NCI-H526 (cell line): ENCODE measurements at places on chromosomes 4 and X.

DNA sequence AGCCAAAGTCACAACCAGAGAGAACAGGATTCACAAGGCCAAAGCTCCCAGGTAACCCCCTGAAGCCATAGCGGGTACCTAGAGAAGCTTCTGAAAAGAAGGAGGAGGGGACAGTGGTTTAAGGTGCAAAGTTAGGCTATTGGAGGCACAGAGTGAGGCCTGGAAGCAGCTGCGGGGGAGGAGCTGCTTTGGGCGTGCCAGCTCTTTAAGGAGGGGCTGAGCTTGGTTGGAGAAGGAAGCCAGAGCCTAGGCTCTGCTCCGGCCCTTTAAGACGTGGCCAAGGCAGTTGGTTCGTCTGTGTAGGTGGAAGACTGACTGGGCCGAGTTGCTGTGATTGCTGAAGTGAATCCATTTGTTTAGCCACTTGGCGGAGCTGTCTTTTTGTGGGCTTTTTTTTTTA, 1.5 kb downstream of the KLF8 start:
- DNase-seq = no peak

- no peak for DNase-seq
Measured at GRCh38 chr4:92215476-92215875, 88.3 kb upstream of the GRID2 start.

DNA sequence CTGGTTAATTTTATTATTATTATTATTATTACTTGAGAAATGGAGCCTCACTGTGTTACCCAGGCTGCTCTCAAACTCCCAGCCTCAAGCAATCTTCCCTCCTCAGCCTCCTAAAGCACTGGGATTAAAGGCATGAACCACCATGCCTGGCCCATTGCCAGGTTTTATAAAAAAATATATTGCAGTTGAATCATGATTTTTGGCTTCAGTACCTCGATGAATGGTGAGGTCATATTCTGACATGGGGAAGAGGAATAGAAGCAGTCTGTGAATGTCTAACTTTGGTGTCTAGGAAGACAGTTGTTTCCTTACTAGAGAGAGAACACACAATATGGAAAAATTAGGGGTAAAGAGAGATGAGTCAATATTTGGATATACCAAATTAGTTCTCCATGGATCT, 32.0 kb downstream of the CCSER1 start:
- no peak for DNase-seq

- no peak for DNase-seq
Measured at GRCh38 chr4:148827781-148828180, 385.6 kb upstream of the NR3C2 start.

DNA sequence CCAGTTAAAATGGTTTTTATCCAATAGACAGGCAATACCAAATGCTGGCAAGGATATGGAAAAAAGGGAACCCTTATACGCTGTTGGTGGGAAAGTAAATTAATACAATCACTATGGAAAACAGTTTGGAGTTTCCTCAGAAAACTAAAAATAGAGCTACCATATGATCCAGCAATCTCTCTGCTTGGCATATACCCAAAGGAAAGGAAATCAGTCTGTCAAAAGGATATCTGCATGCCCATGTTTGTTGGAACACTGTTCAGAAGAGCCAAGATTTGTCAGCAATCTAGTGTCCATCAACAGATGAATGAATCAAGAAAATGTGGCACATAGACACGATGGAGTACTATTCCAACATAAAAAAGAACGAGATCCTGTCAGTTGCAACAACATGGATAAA, 91.0 kb upstream of the SH3RF1 start:
- DNase-seq = no peak

DNA sequence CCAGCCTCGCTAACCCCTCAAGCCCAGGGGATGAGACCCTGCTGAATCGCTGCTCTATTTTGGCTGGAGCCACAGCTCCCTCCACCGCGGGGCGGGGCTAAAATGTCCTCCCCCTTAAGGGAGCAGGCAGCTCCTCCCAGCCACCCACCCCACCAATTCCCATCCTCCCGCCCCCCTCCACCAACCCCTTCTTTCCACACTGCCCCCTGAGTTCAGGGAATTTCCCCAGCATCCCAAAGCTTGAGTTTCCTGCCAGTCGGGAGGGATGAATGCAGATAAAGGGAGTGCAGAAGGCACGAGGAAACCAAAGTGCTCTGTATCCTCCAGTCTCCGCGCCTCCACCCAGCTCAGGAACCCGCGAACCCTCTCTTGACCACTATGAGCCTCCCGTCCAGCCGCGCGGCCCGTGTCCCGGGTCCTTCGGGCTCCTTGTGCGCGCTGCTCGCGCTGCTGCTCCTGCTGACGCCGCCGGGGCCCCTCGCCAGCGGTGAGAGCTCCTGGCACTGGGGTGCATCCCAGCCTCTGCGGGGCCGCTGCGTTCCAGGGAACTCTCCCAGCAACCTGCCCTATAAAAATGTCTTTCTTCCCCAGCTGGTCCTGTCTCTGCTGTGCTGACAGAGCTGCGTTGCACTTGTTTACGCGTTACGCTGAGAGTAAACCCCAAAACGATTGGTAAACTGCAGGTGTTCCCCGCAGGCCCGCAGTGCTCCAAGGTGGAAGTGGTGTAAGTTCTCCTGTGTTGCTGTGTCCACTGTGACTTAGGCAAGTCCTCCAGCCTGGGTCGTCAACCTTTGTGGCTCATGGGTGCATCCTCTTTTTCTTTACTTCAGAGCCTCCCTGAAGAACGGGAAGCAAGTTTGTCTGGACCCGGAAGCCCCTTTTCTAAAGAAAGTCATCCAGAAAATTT, at the start of gene CXCL6:
CXCL6 (plus strand) TSS at position 306 of the 907 bp plus-strand sequence; CDS start at position 379, 73 bp downstream.
- no peak for DNase-seq

- DNase-seq = no peak
Measured at GRCh38 chrX:100424012-100424411, 13.9 kb upstream of the PCDH19 start.

- peak; percentile 73 for DNase-seq
Measured at GRCh38 chr4:78864405-78865024, 74.7 kb downstream of the PAQR3 start.

- DNase-seq = no peak
Measured at GRCh38 chr4:702618-703048, 3.0 kb upstream of the PCGF3 start.
